GM13976 (cell line): ENCODE measurements at places on chromosomes 16 and 17.

DNA sequence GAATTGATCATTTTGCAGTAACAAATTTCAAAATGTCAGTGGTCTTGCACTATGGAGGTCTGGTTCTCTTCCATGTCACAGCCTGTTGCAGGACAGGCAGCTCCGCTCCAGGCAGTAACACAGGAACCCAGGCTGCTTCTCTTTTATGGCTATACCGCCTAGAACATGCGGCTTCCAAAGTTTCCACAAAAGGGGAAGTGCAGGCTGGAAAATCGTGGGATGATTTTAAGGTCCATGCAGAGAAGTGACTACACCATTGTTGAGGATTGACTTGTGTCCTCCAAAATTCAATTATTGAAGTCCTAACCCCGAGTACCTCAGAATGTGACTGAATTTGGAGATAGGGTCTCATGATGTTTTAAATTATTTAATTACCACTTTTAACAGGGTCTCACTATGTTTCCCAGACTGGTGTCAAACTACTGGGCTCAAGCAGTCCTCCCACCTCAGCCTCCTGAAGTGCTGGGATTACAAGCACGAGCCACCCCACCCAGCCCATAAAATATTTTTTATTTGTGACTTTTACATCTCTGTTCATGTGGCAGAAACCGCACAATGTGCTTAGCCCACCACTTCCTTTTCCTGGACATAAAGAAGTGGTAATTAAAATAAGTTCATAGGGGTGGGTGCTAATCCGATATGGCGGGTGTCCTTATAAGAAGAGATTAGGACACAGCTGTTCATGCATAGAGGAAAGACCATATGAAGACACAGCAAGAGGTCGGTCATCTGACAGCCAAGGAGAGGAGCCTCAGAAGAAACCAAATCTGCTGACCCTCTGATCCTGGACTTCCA is 279.2 kb upstream of the RPL38 start:
- DNase-seq = no peak

DNA sequence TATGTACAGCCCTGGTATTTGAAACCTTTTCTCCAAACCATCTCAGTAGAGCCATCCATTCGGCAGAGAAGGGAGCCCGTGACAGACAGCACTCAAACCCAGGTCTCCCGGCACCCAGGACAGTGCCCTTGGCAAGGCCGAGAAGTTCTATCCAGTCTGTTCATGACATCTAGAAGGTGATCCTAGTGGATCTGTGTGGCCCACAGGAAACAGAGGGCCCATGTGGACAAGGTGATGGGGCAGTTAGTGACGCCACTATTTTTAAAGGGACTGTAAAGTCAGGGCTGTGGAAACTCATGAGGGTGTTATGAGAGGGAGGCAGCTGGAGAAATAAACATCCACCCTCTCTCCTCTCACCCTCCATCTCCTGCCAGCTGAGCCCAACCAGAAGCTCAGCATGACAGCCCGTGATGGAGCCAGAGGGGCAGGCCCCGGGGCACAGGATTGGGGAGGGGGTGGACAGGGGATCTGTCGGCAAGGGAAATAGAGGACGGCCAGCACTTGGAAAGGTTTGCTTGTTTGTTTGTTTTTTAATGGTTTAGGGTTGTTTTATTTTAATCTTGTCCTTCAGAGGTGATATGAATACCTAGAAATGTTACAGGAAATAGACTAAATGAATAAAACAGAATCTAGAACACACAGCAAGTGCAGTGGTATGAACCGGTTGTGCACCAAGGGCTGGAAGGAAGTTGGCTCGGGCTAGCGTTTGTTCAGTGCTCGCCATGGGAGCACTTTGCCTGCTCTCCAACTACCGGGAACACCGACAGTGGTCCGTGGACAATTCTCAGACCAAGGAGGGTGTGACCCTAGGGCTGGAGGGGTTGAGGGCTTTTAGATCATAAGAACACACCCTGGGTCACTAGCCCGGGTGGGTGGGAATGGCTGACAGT is 17.1 kb downstream of the MYLK3 start:
- DNase-seq = no peak

DNA sequence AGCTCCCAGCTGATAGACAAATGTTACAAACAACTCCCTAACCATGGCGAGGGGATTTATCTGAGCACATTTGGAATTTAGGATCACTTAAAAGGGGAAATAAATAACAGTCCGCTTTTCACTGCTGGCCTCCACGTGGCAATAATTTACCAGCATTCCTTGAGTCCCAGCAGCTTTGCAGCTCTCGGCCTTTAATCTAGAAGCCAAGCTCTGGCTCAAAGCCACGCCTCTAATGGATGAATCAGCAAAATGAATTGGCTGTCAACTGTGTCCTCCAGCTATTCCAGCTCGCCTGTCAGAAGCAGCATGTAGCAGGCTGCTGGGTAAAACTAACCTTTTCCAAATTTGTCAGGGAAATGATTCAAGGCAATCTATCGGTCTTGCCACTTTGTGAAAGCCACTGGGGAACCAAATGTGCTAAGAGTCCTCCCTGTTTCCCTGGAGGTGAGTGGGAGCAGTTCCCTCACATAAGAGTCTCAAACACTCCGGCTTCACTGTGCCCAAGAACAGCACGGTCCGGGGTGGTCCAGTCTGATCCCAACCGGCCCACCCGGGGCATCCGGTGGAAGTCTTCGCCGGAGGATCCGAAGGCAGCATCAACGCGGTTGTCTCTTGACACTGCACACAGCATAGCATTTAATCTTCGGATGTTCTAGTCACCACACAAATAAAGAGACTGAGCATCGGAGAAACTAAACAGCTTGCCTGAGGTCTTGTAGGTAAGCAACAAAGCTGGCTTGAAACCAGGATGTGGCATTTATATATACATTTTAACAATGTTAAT is 143.3 kb downstream of the PARN start:
- DNase-seq = no peak

DNA sequence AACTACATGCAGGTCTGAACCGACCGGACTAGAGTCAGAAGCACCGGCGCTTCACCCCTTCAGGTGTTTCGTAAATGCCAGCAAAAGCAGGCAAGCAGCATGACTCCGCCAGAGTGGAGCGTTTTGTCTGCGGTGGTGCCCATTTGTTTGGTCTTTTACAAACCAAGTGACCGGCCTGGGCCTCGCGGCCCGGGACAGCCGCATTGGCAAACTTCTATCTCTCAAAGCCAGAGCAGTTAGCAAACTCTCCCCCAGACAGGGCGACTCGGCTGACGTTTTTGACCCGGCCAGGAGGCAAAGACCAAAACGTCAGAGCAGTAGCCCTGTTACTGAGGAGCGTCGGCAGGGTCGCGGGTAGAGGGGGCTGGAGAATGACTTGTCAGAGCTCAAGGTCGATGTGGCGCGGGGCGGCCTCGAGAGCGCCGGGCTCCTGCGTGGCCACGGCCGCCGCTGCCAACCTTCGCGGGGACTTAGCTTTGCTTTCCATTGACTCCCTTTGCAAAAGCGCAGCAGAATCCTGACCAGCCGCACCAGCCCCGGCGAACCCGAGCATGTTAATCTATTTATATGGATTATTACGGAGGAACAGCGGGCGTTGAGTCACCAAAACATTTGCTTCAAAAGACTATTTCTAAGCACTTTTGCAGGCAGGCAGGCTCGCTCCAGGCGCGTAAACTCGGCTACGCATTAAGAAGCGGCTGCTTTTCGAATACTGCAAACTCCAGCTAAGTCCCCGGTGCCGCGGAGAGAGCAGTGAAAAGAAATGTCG is 763 bp upstream of the SOX9 start:
- DNase-seq = peak; percentile 35

GRCh38 chr17:64358261-64358788 is 32.3 kb downstream of the PECAM1 start:
- DNase-seq = no peak

DNA sequence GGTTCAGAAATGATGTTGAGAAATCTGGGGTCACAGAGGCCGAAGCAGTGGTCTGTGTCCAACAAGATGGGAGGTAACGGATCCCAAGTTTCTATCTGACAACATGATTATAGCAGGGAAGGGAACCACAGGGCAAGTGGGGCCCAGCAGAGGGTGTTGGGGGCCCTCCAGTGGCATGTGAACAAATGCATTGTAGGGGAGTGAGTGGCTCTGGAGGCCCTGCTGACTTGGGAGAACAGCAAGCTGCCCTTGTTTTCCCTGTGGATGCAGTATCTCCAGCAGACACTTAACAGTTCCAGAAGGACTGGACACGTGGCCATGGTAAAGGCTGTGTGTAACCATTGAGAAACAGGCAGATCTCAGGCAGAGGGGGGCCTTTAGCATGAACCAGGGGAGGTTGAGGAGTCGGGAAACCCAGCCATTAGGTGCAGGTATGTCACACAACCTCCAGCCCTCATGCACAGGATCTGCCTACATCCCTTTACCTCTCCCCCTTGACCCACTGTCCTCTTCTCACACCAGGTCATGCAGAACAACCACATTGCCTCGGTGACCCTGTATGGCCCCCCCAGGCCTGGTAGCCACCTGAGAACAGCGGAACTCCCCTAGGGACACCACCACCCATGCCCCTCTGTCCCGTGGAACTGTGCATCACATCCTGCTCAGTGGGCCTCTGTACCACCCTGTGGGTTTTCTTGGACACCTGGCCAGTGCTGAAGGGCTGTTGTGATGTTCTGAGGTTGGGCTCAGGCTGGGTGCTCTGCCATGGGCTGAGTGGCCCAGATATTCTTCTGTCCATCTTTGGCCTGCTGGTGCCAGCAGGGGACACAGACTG is 4.1 kb downstream of the B3GNT9 start:
- no peak for DNase-seq

- DNase-seq = no peak
These were observed 1.8 kb upstream of the CLUAP1 start for GRCh38 chr16:3498988-3499387.

GRCh38 chr16:24381470-24382118 is 125.5 kb downstream of the CACNG3 start:
- no peak for DNase-seq

- DNase-seq = no peak
These were observed 495.4 kb downstream of the TOX3 start for GRCh38 chr16:52051414-52052172.

- DNase-seq = no peak
These were observed 12.4 kb upstream of the CACNG4 start for GRCh38 chr17:66952031-66952524.

DNA sequence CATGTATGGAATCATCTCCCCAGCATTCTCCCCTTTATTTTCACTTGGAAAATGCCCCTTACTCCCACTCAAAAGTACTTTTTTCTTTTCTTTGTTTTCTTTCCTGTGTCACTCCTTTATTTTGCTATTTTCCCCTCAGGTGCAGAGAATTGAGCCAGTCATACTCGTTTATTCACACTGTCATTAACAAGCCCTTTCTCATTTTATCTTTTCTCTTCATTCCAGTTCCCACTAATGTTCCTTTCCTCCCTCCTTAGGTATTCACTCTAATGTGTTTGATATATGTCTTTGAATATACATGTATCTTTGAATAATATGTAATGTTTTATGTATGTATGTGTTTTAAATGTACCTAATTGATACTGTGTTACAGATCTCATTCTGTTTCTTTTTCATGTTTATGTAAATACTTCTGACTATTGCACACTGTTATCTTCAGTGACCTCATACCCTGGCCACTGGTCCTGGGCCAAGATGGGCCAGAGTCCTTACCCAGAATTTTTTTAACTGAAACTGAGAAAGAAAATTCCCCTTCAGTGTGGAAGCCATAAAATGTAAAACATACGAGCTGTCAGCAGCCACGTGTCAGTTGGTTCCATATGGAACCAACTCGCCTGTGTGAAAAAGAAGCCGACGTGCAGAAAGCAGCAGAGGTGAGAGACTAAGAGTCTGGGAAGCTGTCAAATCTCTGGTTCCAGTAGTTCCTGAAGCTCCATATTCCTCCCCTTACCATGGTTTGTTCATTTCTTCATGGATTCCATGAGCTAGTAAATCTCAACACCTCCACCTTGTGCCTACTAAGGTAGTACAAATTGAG is 5.8 kb downstream of the SRR start:
- no peak for DNase-seq

- no peak for DNase-seq
These were observed 6.1 kb upstream of the G6PC1 start for GRCh38 chr17:42894283-42895184.

DNA sequence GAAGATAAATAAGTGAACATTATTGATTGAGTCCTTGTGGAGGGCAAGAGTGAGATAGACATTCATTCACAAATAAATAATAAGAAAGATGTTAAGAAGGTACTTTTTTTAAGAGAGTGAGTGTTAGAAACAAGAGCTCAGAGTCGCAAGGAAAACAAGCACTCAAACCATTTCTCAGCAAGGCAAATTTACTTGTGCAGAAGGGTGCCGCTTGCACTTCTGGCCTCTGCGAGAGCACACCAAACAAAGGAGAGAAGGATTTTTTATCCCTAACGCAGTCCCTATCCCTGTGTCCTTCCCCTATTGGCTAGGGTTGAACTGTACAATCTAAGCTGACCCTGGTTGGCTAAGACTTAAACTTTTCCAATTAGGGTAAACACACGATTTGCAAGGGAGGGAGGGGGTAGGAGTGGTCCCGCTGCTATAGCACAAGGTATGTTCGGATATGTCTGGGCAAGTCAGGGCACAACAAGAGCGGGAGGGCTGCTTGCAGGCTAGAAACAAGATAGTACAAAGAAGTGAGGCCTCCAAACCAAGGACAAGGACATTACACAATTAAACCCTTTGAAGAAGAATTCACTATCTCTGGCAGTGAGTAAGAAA is 156.2 kb downstream of the PPM1E start:
- no peak for DNase-seq

DNA sequence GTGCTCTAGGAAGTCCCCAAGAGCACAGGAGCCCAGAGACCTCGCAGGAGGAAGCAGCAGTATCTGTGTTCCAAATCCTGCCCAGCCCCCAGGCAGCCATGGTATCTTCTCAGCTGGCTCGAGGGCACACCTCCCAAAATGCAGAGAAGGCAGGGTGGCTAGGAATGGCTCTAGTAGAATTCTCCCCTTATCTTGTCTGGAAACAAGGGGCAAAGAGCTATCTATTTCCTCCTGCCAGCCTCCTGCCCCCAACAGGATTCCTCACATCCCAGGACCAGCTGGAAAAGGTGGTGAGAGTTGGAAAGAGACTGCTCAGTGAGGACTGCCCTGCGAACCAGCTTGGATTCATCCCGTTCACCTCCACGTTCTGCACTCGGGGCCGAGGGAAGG is 8.6 kb upstream of the TSPOAP1 start:
- DNase-seq = no peak

GRCh38 chr17:13568582-13569397 is 32.9 kb downstream of the HS3ST3A1 start:
- no peak for DNase-seq

DNA sequence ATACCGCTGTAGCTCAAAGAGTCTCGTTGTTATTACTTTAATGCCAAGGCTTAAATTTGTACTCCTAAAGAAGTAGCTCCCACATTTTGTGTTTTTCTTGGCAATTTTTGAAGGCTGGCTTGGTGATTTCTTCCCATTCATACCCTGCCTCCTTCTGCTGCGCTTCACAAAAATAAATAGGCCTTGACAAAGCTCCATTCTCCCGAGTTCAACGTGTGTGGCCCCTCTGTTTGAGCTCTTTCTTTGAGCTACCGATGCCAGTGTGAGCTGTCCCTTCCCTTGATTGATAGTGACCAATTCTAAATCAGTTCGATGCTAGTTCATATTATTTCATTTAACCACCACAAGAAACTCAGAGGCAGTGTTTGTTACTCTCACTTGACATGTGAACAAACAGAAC is 96.8 kb downstream of the MAP2K6 start:
- DNase-seq = no peak

GRCh38 chr16:30049871-30050270 is 15.7 kb upstream of the ALDOA start:
- no peak for DNase-seq

- peak; percentile 82 for DNase-seq
These were observed 6.1 kb upstream of the SP2 start for GRCh38 chr17:47889734-47890529.

GRCh38 chr16:4869147-4869805 is 22.0 kb downstream of the UBN1 start:
- no peak for DNase-seq
